ENCODE measurements at places on chromosomes 11 and 22.

DNA sequence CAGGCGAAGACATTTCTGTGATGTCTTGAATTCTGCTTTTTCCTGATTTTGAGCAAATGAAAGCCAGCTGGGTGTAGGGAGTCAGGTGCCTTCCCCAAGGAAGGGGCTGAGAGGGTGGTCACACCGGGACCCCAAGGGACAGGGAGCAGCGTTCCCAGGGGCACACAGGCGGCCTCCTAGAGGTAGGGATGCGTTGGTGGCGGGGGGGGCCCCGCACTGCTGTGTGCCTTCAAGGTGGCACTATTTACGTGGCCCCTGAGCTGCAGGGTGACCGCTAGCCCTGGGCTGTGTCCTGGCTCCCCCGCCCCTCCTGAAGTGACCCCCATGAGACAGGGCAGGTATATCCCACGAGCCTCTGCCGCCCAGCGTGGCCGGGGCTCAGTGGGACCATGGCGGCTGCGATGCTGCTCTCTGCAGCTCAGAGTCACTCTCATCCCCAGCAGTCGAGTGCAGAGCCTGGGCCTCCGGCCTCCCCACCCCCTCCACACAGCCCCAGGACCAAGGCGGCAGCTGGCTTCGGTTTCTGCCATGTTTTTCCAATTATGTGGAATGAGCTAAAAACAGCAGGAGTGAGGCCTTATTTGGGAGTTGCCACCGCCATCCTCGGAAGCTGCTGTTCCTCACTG is 60.9 kb downstream of the LRP5 start:
- DNase-seq = no peak

GRCh38 chr22:45328822-45329529 is 19.2 kb downstream of the FAM118A start:
- no peak for DNase-seq

DNA sequence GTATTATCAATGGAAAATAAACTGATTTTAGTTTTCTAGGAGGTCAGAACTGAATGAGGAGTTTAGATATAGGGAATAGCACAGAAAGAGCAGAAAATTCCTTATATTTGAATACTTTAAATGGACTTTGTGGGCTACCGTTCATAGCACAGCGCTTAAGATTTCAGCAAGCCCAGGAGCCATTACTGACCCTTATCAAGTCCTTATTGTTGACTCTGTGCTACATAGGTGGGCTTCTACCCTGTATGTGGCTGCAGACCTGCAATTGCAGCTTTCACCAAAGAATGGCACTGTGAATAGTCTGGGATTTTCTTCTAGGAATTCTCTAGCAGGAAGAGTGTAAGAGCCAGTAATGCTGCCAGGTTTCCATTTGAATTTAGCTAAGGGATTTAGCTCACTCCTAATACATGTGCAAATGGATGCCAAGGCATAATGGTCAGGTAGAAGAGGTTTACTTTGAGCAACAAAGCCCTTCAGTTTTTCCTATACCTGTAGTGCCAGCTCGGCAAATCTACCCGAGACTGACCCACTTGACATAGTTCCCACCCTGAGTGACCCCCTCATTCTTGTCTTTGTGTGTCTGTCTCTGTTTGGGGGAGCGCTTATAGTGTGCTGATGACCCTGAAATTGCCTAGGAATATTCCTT is 42.5 kb upstream of the DLAT start:
- no peak for DNase-seq

DNA sequence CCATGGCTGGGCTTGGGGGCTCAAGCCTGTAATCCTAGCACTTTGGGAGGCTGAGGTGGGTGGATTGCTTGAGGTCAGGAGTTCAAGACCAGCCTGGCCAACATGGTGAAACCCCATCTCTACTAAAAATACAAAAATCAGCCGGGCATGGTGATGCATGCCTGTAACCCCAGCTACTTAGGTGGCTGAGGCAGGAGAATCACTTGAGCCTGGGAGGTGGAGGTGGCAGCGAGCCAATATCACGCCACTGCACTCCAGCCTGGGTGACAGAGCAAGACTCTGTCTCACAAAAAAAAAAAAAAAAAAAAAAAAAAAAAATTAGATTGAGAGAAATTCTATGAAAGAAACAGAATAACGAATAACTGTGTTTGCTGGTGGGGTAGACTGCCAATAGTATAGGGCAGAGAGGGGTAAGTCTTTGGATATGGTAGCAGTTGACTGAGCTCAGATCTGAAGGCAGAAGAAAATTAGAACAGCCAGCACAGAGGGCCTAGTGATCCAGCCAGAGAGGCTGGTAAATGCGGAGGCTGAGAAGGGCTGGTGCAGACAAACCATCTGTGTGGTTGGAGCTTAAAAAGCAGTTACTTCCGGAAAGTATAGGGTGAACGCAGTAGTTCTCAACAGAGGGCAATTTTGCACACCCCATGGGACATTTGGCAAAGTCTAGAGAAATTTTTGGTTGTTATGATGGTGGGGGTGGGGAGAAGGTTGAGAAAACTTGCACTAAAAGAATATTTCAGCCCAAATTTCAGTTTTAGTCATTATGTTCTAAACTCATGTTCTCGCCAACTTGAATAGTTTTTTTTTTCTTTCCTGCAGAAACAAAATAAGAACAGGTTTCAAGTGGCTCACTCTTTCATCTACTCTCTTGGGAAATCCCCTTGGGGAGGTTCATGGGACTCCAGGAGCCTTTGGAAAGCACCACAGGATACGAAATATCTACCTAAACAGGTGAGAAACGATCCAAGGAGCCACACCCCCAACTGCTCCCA is 1.6 kb upstream of the HORMAD2 start:
- DNase-seq = no peak

DNA sequence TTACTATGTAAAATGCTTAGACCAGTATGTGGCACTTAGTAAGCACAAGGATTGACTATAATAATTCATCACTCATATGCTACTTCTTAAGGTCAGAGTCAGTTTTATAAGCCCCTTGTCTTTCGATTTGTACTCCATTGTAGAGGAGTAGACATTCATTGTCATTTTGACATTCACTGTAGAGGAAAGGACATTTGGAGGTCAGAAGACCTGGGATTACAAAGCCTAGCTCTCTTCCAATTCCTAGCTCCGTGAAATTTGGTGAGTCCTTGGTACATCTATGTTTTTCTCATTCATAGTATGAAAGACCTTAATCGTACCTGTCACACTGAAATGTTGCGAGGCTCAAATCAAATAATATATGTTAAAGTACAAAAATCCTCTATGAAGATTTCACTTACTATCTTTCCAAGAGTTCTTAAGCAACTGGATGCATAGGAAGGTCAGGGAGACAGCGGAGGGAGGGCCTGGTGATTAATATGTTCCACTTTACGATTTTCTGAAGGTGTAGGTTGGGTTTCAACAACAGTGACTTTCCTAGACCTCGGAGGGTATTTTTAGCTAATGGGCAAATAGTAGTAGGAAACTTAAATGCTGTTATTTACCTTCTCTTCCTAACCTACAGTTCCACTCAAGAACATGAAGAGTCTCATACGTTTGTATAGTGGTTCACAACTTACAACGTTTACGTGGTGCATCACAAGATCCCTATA is 1.4 kb upstream of the EMSY start:
- no peak for DNase-seq

DNA sequence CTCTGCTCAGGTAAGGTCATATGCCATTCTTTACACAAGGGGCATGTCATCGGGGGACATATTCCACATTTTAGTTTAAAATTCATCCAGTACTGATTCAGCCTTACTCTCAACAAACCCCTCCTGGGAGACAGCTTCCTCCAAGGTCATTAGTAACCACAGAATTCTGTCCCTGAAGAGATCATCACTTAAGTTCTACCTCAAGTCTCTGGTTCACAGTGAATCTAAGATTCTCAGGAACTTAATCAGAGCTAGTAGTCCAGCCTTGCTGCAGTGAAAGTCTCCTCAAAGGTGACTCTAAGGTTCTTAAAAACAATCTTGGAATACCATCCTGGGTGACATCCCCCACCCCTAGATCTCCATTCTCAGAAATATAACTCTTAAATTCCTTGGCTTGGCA is 18.9 kb upstream of the GDPD4 start:
- no peak for DNase-seq

DNA sequence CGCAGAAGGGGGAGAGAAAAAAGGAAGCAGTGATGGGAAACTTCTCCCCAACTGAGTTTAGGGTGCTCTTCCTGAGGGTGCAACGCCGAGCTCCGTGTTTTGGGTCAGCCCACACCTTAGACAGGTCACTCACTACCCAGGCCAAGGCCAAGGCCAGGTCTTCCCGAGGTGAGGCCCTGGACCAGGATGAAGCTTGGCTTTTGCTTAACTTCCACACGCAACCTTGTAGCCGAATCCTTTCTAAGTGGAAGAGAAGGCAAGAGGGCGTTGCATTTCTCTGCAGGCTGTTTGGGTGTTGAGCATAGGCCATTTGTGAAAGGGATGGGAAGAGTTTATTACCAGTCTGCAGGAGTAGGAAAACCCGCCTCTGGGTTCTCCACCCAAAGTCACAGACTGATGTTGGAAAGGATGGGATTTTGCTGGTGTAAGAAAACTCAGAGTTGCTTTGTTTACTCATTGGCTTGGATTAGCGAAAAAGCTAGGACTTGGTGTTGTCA is 1.5 kb downstream of the KREMEN1 start:
- DNase-seq = no peak

GRCh38 chr22:36463783-36464184 is 17.7 kb downstream of the TXN2 start:
- no peak for DNase-seq

DNA sequence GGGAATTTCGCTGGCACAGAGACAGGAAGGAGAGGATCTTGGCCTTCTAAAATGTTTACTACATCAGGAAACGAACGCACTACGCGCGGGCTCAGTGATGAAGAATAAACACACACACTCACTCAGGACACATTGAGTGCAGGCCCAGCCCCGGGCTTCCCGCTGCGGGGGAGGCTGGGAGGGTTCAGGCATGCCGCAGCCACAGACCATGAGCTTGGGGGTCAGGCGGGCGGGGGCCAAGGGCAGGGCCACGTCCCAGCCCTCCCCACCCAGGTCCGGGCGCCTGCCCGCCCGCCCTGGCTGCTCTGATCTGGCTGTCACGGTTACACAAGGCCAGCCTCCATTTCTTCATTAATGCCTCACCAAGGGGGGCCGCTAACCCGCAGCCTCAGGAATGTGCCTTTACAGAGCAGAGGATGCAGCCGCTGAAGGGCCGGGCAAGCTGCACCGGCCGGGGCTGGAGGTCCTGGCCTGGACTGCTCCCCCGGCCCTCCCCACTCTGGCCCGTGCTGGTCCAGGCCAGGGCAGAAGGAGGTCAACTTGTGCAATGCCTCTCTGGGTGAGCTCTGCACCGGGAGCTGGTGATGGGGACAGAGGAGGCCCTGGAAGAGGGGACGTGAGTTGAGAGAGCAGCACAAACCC is 41.7 kb downstream of the IGF2 start:
- no peak for DNase-seq

DNA sequence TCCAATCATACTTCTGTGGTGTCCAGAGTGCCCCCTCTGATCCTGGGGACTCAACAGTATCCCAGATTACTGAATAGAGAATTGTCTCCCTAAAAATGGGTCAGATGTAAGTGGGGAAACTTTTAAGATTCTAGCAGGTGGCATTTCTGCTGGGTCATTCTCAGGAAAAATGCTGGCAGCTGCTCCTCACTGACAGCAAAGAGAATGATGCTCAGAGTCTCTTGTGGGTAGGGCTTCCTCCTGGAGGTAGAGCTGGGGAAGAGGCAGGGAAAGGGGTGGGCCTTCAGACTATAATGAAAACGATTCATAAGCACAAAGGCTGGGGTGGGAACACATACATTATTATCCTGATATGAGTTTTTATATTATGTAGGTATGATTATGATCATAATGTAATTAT is 647.2 kb downstream of the NELL1 start:
- no peak for DNase-seq

DNA sequence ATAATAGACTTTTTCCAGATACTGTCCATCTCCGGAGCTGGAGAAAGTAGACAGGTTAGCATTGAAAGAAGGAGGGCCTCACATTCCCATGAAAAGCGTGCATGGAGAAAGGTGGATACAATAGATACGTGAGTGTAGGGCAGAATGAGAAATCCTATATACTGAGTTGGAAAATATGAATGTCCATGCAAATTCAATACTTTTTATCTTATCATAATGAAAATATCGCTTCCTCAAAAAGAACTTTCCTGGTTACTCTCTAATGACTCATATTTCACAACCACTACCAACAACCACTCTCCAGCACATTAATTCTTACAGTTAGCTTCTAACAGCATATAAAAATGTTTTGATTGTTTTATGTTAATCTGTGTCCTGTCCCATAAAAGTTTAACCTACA is 22.0 kb upstream of the MS4A6A start:
- no peak for DNase-seq

DNA sequence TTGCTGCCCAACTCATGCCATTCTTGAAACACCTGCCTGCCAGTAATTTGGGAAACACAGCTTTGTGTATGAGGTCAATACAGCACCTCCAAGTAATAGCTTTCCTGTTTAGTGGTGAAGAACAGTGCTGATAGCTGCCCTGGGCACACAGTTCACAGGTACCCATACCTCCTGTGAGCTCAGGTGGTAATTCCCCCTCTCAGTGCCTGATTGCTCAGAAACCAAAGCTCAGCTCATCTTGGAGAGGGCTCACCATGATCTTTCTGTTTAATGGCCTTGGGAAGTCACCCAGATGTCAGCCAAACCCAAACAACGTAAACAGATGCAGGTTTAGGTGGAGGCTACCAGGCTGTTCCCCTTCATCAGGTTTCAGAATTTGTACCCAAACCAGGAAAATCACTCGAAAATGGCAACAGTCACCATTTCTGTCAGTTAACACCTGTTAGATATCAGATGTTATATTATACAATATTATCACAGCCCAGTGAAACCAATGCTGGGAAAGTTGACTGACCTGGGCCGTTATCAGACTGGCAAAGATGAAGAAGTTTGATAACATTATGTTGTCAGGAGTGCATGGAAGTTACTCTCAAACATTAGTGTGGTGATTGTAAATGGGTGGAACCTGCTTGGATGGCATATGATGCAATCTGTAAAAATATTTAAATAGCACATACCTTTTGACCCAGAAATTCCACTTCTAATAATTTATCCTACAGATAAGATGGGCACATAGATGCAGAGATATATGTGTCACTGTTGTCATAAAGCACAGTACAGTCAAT is 18.9 kb downstream of the VSTM5 start:
- DNase-seq = no peak

GRCh38 chr22:20591660-20592310 is 84.4 kb downstream of the MED15 start:
- no peak for DNase-seq

DNA sequence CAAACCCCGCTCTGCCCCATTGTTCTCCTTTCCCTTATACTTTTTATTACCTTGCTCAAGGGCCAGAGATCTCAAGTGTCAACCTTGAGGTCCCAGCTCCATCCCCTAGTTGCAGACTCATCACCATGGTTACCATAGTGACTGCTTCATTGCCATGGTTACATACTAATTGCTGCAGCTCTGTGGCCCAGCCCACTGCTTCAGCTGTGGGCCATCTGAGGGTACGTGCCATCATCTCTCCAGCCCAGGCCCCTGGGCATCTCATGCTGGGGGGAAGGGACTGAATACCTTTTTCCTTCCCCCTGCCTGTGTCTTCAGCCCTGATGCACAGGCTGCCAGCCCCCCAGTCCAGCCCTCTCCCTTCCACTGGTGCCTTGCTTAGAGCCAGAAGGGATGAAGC is 22.2 kb downstream of the TREH start:
- DNase-seq = no peak

GRCh38 chr11:396511-396947 is 2.5 kb downstream of the PKP3 start:
- DNase-seq = no peak

- DNase-seq = no peak
Observed at GRCh38 chr22:18081416-18081815, 3.6 kb downstream of the PEX26 start.

GRCh38 chr11:75474240-75474639 is 41.2 kb upstream of the KLHL35 start:
- DNase-seq = no peak

GRCh38 chr11:59198726-59199125 is 14.0 kb downstream of the MPEG1 start:
- DNase-seq = no peak

Data from stimulated activated CD4-positive, alpha-beta T cell treated with anti-CD3 and anti-CD28 coated beads, Interleukin-12 subunit alpha, Interleukin-12 subunit beta, amount 100 ng/mL, for 24 hours (primary cell).